ENCODE measurements at places on chromosomes 13 and 19. TPM values are rescaled to one million over a fixed set of nuclear protein-coding genes. Genes with fewer than 3 reads are reported as not detected.

ZNF227 gene
- total RNA-seq = 22.6 TPM

ZNF571 gene
- 0.64 TPM for total RNA-seq

RRAS gene
- 4.4 TPM for total RNA-seq

DMAC2 gene
- 56.7 TPM for total RNA-seq

KLF12 gene
- total RNA-seq = 18.6 TPM

MIR17HG gene
- total RNA-seq = 52.1 TPM

WTIP gene
- 0.86 TPM for total RNA-seq

RNF113B gene
- total RNA-seq = not detected

CALR gene
- 933 TPM for total RNA-seq

CNFN gene
- total RNA-seq = not detected

IRGC gene
- not detected for total RNA-seq

C1QTNF9 gene
- total RNA-seq = not detected

CEACAM7 gene
- total RNA-seq = not detected

LRRC4B gene
- 0.15 TPM for total RNA-seq

TNFSF9 gene
- 9.7 TPM for total RNA-seq
